ENCODE measurements at places on chromosomes 5 and 9.
A peak's percentile ranks its signal among the peaks of the same experiment; 100 is the strongest.

- H3K27ac ChIP-seq = no peak overlapping the region
- ATAC-seq = no peak
- no peak overlapping the region for H3K4me3 ChIP-seq
- no peaks in the 10 kb centered on the region for H3K4me1 ChIP-seq
- H3K36me3 ChIP-seq = no peaks in the 10 kb centered on the region
Observed at GRCh38 chr9:90523958-90524357, 118.7 kb downstream of the DIRAS2 start.

DNA sequence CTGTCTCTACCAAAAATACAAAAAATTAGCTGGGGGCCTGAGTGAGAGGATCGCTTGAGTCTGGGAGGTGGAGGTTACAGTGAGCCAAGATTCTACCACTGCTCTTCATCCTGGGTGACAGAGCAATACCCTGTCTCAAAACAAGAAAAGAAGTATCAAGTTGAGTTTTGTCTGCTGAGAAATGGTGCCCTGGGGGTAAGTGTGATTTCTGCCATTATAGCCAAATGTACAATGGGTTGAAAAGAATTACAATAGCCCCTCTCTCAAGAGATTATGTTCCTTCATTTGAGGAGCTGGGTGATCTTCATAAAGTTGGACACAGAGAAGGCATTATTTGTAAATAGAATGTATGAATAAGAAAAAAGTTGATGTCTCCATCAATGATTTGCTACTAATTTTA, 189.4 kb downstream of the GOLPH3 start:
- H3K36me3 ChIP-seq = no peaks in the 10 kb centered on the region
- H3K4me1 ChIP-seq = no peaks in the 10 kb centered on the region
- H3K27ac ChIP-seq = no peak overlapping the region

GRCh38 chr9:110104261-110104809, 103.6 kb downstream of the C9orf152 start:
- H3K4me3 ChIP-seq = no peak overlapping the region
- H3K36me3 ChIP-seq = no peaks in the 10 kb centered on the region
- H3K27me3 ChIP-seq = no peaks in the 10 kb centered on the region
- no peak for ATAC-seq
- H3K27ac ChIP-seq = no peak overlapping the region

GRCh38 chr9:95091601-95092261, 225.8 kb downstream of the FANCC start:
- peaks cover 30% of the 10 kb centered on the region for H3K36me3 ChIP-seq
- H3K27ac ChIP-seq = peak overlapping the region; percentile 87
- peaks cover 58% of the 10 kb centered on the region for H3K4me1 ChIP-seq
- H3K27me3 ChIP-seq = no peaks in the 10 kb centered on the region

DNA sequence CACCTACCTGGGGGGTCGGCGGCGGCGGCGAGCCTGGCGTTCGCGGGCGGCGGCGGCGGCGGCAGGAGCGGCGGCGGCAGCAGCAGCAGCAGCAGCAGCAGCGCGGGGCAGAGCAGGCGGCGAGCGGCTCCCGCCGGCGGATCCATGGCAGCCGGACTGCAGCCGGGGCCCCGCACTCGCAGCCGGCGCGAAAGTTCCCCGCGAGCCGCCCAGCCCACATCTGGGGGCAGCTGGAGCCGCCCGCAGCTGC, 153 bp downstream of the ADAMTS2 start:
- peak overlapping the region; percentile 76 for H3K4me3 ChIP-seq
- no peaks in the 10 kb centered on the region for H3K36me3 ChIP-seq
- H3K27ac ChIP-seq = peak overlapping the region; percentile 77
- no peak for ATAC-seq
- H3K27me3 ChIP-seq = peaks cover 57% of the 10 kb centered on the region

GRCh38 chr9:122164286-122164685, 4.6 kb downstream of the MORN5 start:
- H3K27ac ChIP-seq = no peak overlapping the region
- no peak overlapping the region for H3K4me3 ChIP-seq
- ATAC-seq = no peak
- no peaks in the 10 kb centered on the region for H3K36me3 ChIP-seq

DNA sequence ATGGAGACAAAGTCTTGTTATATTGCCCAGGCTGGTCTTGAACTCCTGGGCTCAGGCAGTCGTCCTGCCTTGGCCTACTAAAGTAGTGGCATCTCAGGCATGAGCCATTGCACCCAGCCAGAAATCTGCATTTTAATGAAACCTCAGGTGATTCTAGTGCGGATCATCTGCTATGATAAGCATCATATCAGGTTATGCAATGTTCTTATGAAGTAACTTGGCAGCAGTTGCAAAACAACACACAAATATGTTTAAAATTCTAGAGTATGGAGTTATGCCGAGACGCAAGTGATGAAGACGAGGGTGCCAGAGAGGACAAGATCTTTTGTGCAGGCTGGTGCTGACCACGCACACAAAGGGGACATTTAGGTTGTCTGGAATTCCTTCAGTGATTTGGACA, 153.2 kb upstream of the MEF2C start:
- H3K4me3 ChIP-seq = no peak overlapping the region
- no peaks in the 10 kb centered on the region for H3K4me1 ChIP-seq
- ATAC-seq = no peak
- H3K36me3 ChIP-seq = no peaks in the 10 kb centered on the region
- no peak overlapping the region for H3K27ac ChIP-seq

DNA sequence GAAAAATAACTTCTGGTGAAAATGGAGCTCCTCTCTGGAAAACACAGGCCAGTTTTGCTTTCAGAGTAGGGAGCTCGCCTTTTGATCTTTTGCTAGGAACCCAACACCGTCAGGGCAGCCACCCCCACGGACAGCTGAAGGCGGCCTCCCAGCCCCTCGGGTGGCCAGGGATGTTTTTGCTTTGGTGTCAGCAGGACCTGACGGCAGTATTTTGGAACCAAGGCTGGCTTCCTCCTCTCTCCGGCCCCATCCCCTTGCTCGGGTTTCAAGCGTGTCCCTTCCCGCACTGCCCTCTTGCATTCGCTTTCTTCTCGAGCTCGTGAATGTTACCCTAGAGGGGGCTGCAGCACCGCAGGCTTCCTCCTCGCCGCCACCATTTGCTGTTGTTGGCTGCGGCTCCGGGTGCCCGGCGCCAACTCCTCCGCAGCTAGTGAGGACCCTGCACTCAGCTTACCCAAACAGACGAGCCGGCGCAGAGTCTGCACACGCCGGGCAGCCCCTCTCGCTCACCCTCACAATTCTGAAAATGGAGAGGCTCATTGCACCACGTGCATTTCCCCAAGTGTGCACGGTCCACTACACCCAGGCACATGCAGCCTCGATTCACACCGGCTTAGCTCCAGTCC, 35.5 kb upstream of the ADAMTSL1 start:
- peak overlapping the region; percentile 52 for H3K4me3 ChIP-seq
- peak overlapping the region; percentile 77 for H3K27ac ChIP-seq
- H3K27me3 ChIP-seq = no peaks in the 10 kb centered on the region
- ATAC-seq = peak; percentile 55

- H3K4me3 ChIP-seq = no peak overlapping the region
Observed at GRCh38 chr5:169668732-169669131, 31.7 kb downstream of the DOCK2 start.

- H3K27ac ChIP-seq = no peak overlapping the region
- H3K27me3 ChIP-seq = peaks cover 35% of the 10 kb centered on the region
- H3K4me3 ChIP-seq = no peak overlapping the region
- no peak for ATAC-seq
Observed at GRCh38 chr5:1014346-1014745, 5.7 kb downstream of the NKD2 start.

DNA sequence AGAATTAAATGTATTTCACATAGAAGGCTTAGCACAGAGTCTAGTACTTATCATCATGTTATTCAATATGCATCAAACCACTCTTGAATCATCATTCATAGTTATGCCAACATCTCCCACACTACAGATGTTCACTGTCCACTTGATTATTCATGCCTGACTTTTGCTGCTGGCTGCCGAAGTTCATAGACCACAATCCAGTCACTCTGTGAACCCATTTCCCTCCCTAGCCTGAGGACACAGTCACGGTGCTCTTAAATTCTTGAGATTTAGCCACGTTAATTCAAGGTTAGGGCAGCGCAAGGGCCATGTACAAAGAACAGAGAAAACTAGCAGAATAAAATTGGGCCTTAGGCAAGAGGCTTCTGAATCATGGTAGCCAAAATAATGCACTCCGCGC, 32.4 kb downstream of the ABCA1 start:
- no peak for ATAC-seq
- no peak overlapping the region for H3K27ac ChIP-seq
- peaks cover 33% of the 10 kb centered on the region for H3K36me3 ChIP-seq
- H3K27me3 ChIP-seq = no peaks in the 10 kb centered on the region
- H3K4me3 ChIP-seq = no peak overlapping the region

DNA sequence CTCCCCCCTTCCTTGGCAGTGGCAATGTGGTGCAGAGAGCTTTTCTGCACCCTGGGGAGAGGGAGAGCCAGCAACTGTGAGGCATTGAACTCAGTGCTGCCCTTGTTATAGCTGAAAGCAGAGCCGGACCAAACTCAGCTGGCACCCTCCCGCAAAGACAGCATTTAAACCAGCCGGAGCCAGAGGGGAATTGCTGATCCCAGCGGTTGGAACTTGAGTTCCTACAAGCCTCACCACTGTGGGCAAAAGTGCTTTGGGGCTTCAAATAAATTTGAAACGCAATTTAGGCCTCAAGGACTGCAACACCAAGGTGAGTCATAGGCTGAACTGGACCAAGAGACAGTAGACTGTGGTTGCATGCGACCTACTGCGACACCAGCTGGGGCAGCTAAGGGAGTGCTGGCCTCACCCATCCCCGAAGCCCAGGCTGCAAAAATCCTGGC, 207.6 kb upstream of the CDKN2B start:
- no peaks in the 10 kb centered on the region for H3K4me1 ChIP-seq
- ATAC-seq = no peak
- H3K27ac ChIP-seq = no peak overlapping the region
- no peaks in the 10 kb centered on the region for H3K36me3 ChIP-seq
- no peaks in the 10 kb centered on the region for H3K27me3 ChIP-seq

GRCh38 chr5:14305045-14305444, 161.9 kb downstream of the TRIO start:
- H3K27ac ChIP-seq = no peak overlapping the region
- H3K27me3 ChIP-seq = no peaks in the 10 kb centered on the region

DNA sequence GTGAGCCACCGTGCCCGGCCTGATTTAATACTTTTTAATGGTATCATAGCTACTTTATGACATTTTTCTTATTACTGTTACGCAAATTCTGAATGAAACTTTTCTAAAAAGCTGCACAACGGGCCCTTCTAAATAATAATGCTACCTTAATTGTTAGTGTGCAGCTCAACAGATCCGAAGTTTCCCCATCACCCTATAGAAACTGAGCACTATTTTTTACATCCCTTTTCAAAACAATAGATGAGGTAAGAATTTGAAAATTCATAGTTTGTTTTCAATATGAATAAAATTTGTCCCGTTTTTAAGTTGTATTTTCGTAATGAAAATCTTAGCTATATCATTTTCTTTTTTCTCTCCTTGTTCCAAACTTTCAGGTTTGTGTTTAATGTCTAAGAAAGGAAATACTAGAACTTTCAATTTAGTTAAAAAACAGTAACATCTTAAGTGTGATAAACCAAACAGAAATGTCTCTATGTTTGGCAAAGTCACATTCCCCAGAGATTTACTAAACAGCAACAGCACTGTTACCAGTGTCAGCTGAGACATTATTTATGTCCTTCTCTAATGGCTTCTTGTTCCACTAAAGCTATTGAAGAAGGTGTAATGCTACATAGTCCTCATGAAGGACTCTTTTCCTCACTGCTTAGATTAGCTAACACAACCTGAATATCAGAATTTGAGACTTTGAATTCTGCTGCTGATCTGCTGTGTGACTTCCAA, 22.9 kb downstream of the KIF2A start:
- H3K27me3 ChIP-seq = no peaks in the 10 kb centered on the region
- no peak for ATAC-seq
- no peak overlapping the region for H3K4me3 ChIP-seq
- no peaks in the 10 kb centered on the region for H3K36me3 ChIP-seq
- no peak overlapping the region for H3K27ac ChIP-seq

GRCh38 chr5:345404-346195, 24.1 kb downstream of the AHRR start:
- H3K27me3 ChIP-seq = peaks cover 38% of the 10 kb centered on the region
- no peaks in the 10 kb centered on the region for H3K4me1 ChIP-seq
- no peak overlapping the region for H3K27ac ChIP-seq
- no peak overlapping the region for H3K4me3 ChIP-seq

- peaks cover 90% of the 10 kb centered on the region for H3K36me3 ChIP-seq
- no peak overlapping the region for H3K4me3 ChIP-seq
- ATAC-seq = peak; percentile 81
- peak overlapping the region; percentile 65 for H3K27ac ChIP-seq
- H3K27me3 ChIP-seq = peaks cover 13% of the 10 kb centered on the region
- H3K4me1 ChIP-seq = no peaks in the 10 kb centered on the region
Observed at GRCh38 chr9:137269231-137269772, 8.2 kb upstream of the TOR4A start.

DNA sequence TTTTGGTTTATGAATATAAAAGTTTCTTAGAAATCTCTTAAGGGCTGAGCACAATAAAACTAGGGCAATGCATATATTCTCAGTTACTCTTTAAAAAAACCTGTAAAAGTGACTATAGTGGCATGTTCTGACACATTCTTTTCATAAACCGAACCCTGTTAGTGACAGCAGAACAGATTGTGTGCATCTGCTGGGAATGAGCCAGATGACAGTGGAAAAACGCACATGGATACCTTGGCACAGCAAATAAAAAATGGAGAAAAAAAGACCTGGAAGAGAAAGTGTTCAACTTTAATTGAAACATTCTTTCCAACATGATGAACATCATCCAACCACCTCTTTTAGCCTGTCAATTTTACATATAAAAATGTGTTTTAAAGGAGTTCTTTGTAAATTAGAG, 12.7 kb downstream of the MEF2C start:
- no peak for ATAC-seq
- H3K4me1 ChIP-seq = peaks cover 5% of the 10 kb centered on the region
- H3K36me3 ChIP-seq = no peaks in the 10 kb centered on the region
- no peak overlapping the region for H3K27ac ChIP-seq
- H3K4me3 ChIP-seq = no peak overlapping the region

- no peak for ATAC-seq
- H3K27ac ChIP-seq = peak overlapping the region; percentile 89
- H3K36me3 ChIP-seq = no peaks in the 10 kb centered on the region
- H3K4me1 ChIP-seq = peaks cover 70% of the 10 kb centered on the region
Observed at GRCh38 chr9:130271473-130271872, 5.9 kb downstream of the HMCN2 start.

DNA sequence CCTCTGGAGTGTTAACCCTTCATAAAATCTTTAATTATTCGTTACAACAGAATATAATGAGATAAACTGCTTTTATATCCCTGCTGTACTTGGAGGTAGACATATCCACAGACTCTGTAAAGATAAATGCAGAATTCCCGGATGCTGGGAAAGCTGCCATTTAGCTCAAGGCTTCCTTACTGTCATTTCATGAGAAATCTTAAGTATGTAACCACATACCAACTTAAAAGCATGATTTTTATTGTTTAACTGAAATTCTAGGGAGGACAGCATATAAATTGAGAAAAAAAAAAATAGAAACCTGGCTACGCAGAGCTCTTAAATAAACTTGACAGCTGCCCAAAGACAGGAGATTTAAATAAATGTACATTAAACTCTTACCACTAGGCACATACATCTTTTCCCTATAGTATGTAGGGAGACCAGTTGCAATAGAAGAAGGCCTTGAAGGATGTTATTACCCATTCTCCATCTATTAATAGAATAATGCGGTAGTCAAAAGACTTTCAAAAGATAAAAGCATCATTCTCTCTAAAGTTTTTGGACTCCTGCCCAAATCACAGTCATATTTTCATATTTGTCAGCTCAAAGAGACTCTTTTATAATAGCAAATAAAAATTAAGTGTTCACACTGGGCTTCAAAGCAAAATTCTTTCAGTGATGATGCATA, 373.8 kb downstream of the NDUFS4 start:
- no peaks in the 10 kb centered on the region for H3K4me1 ChIP-seq
- H3K36me3 ChIP-seq = no peaks in the 10 kb centered on the region
- H3K27me3 ChIP-seq = no peaks in the 10 kb centered on the region
- no peak overlapping the region for H3K27ac ChIP-seq
- no peak for ATAC-seq

Data from gastroesophageal sphincter (tissue), 4 donors.